Glomerular endothelial cell (primary cell): ENCODE measurements at places on chromosomes 4 and X. TPM values are rescaled to one million over a fixed set of nuclear protein-coding genes. Genes with fewer than 3 reads are reported as not detected.

- DNase-seq, result no peak
Observed at GRCh38 chr4:86280246-86280645, 79.6 kb downstream of the MAPK10 start.

GRCh38 chrX:129025376-129025775 lies 497.9 kb downstream of the SMARCA1 start:
- DNase-seq, result no peak

DNA sequence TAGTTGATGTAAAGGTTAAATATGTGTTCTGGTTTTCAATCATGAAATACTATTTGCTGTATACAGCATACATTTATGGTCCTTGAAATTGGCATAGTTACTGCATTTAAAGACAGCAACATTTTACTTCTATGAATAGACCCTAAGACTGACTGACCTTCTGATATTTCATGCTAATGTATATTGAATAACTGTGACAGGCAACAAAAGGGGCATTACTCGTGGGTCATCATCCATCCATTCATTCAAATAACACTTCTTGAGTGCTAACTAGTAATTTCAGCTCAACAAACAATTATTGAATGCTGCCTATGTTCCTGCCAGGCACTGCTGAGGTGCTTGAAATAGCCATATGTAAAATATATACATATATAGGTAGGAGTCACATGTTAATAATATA lies 92.8 kb upstream of the ADAMTS3 start:
- no peak for DNase-seq

DNA sequence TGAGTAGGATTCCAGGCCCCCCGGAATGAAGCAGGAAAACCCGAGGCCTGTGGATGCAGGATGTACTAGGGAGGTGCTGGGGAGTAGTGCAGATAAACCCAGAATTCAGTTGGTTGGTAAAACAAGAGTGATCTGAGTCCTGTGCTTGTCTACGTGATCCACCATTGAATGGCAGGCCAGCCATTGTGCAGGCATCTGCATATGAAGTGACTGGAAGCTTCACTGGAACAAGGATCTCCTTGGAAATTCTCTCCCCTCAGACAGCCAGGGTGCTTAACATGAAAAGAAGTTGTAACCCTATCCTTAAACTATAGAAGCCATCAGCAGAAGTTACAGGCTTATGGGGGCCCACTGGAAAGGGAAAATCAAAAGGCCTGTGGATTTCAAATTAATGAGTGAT lies 656 bp upstream of the GSPT2 start:
- DNase-seq, result no peak

Gene MED12
- 39.7 and 44.0 TPM in 2 replicates for total RNA-seq

Gene GDPD2
- total RNA-seq, result not detected in 2 replicates
